ENCODE measurements at places on chromosomes 5 and 9. TPM values are rescaled to one million over a fixed set of nuclear protein-coding genes. Genes with fewer than 3 reads are reported as not detected.

DNA sequence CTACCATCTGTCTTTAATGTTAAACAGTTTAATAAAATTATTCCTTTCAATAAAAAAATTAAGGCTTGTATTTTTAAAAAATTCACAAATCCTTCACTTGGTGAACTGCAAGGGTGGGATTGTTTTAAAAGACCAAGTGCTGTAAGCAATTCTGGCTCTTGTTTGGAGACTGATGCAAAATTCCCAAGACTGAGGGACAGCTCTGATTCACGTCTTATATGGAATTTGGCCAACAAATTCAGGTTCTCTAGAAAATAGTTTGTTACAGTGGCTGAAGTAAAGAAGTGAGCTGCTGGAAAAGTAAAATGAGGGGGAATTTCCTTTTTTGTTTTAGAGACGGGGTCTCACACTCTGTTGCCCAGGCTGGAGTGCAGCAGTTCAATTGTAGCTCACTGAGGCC lies 58.3 kb downstream of the PRELID2 start:
- DNase-seq, result no peak

DNA sequence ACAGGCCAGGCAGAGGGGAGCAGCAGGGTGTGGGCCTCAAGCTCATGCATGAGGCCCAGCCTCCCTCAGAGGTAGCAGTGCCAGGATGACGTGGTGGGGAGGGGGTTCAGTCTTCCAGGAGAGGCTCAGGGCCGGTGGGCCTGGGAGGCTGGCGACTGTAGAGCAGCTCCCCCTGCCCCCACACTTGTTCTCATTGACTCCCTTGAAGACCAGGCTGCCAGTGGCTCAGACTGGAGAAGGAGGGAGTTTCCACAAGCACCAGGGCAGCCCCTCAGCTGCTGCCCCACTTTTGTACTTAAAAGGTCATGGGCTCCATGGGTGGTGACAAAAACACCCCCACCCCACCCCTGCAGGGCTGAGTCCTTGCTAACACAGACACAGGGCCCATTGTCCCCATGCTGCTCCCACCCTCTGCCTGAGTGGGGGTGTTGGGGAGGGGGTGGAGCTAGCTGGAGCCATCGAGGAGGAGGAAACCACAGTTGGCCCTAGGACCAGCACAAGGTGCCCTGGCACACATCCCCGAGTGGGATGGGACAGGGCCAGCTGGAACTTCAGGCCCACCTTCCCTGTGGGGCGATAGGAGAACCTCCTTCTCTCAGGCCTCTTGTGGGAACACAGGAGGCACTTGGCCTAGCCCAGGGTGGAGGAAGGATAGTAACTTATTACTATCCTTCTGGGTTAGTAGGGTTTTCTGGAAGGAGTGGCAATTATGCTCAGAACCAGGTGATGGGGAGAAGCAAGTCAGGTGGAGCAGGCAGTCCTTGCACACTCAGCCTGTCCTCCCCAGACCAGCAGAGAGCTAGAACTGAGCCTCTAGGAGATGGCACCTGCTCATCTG lies 10.7 kb downstream of the PDLIM4 start:
- DNase-seq, result no peak

GRCh38 chr9:2859776-2860379 lies 16.0 kb upstream of the PUM3 start:
- DNase-seq, result peak; percentile 88

GRCh38 chr9:121538221-121538620 lies 38.6 kb upstream of the GGTA1 start:
- DNase-seq, result no peak

DNA sequence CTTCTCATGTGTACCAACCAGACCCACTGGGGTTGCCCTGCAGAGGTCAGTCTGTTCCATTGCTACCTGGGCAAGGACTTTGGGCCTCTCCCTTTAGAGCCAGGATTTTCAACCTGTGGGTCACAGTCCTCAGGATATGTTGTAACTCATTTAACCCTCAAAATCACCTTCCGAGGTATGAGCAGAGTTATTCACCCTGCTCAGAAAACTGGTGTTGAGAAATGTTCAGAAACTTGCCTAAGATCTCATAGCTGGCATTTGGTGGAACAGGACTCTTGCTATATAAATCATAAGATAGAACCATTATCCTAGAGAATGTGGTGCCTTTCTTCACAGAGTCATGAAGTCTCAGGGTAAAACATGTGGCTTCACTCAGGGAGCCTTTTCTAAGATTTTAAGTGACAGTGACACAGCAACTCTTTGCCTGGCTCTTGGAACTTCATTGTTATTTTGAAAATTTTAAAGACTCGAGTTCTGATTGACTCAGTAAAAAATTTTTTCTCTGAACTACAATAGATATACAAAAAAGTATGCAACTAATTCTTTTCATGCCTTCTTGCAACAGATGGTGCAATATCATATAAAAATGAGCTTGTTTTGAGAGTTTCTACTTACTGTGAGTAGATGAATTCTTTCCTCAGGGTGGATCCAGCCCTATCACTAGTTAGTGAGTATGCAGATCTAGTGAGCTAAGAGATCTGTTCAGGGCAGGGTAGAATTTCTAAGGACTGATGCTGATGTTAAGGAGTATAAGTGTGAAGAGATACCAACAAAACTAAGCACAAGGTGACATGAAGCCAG lies 29.5 kb downstream of the CAST start:
- no peak for DNase-seq

DNA sequence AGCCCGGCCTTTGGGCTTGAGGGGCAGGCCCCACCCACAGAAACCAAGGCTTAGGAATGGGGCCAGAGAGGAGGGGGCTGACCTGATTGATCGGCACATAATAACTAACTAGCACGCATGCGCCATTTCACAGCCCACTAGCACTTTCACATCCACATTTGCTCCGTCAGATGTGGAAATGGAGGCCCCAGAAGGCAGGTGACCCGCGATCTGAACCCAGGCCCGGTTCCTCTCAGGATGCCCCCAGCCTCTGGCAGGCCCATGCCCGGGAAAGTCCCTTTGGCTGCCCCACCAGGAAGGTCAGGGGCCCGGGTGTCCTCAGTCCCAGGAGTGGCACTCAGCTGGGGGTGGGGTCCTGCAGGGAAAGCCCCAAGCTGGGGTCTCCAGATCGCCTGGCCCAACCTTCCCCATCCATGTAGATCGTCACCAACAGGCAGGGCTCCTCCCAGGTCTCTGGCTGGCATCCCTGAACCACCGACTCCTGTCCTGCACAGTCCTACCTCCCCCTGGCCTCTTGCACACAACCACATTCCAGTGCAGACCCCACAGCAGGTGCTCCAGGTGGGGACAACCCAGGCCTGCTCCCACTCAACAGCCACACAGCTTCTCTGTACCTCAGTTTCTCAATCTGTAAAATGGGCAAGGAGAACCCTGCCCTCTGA lies 46.7 kb downstream of the VAV2 start:
- DNase-seq, result no peak

DNA sequence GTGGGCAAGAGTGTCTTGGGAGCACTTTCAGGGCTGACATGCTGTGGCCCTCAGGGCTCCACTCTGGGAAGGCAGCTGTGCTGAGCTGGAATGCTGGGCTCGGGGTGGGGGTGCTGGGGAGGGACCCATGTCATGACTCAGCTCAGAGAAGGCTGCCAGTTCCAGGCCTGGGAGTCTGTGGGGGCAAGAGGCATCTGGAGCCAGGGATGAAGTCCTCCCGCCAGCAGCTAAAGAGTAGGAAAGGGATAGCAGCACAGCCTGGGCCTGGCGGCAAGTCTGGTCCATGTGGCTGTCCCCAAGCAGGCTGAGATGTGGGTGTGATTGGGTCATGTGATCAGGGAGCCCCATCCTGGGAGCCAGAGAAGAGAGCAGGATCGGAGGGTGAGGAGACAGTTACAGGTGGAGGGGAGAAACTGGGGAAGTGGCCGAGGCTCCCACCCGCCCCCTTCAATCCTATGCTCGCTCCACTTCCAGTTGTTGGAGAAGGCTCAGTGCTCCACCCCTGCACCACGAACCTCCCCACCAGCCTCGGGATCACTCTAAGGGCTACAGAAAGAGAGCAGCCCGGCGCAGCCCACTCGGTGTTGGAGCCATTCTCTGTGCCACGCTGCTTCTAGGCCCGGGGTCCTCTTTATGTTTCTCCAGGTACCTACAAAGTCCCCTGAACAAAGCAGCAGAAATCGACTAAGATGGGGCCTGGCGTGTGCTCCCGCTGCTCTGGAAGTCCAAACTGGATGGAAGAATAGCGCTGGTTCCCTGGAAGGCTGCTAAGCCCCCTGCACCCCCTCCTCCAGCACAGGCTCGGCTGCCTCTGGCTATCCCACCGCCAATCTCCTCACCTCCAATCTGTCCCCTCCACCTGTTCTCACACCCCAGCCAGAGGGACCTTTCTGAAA lies 12.0 kb downstream of the PDGFRB start:
- peak; percentile 69 for DNase-seq

DNA sequence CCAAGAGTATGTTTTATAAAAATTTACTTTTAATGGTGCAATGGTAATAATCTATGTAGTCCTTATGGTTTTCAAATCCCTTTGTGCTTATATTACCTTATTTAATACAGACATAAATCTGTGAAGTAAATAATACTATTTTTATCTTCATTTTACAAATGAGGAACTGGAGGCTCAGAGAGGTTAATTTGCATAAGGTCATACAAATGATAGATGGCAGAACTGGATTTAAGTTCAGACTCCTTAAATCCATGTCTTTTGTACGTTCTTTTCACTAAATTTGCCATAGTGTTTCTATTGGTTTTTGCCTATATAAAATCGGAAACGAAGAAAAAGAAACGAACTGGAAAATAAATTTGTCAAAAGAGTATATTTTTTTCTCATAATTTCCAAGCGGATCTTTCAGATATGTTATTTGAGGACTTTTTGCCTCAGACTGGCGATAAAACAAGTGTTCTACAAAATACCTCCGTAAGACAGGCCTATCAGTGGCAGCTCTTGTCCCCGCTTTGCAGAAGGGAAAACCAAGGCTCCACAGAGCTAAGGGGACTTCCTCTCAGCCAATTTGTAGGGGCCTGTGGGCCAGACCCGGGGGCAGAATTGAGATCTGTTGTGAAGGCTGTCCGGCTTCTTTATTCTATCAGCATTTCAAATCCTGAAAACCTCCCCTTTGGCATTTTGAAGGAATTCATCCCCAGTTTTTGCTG lies 1.1 kb upstream of the TNFAIP8 start:
- no peak for DNase-seq

GRCh38 chr5:76457674-76458485 lies 54.8 kb downstream of the IQGAP2 start:
- no peak for DNase-seq

GRCh38 chr5:40734986-40735385 lies 20.8 kb downstream of the TTC33 start:
- no peak for DNase-seq

DNA sequence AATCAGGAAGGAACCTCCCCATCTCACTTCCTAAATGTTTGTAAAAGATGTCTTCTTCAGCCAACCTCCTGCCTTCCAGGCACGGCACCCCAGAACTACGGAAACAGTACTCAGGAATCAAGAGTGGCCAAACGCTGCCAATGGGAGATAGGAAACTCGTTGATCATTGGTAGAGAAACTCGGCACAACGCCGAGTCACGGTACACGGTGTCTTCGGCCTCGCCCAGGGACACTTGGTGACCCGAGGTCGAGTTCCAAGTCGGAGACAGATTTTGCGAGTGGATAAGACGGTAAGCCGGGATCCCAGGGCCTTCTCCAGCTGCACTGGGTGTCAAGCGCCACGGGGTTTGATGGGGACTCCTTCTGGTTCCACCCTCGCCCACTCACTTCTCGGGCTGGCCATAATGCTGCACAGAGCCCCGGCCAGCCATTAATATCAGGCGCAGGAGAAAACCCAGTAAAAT lies 343 bp downstream of the KIAA0825 start:
- peak; percentile 89 for DNase-seq

GRCh38 chr9:80504601-80505230 lies 933.0 kb downstream of the TLE4 start:
- DNase-seq, result no peak

DNA sequence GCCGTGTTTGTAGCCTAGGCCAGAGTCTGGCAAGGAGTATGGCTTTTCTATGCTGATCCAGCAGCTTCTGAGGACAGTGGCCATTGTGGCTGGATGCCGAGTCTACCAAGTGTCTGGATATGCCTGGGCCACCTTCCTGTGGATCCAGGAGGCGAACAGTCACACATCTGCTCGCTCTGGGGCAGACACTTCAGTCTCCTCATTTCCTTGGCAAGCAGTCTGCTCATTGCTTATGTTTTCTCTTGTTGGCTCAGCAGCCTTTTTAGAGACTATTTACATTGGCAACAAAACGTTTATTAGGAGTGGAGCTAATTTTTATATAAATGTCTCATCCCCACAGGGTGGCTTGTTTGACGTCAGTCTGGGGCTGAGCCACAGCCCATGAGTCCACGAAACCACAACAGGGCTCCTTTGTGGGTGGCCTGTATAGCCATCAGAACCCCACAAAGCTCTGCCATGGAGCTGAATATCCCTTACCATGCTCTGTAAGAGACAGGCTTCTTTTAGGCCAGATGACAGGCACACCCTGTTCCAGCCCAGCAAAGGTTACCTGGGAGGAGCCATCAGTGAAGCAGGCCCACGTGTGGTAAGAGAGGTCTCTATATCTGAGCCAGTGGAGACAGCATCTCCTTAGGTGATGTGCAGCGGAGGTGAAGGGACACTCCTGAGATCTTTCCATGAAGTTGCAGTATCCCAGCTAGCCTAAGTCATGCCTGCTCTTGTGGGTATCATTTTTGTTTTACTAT lies 221.7 kb downstream of the DIRAS2 start:
- DNase-seq, result no peak

GRCh38 chr5:3276896-3277295 lies 318.7 kb upstream of the IRX1 start:
- peak; percentile 49 for DNase-seq

- DNase-seq, result no peak
Observed at GRCh38 chr5:68722357-68722756, 371.5 kb upstream of the SLC30A5 start.

- no peak for DNase-seq
Observed at GRCh38 chr5:124519396-124519795, 227.0 kb downstream of the ZNF608 start.

DNA sequence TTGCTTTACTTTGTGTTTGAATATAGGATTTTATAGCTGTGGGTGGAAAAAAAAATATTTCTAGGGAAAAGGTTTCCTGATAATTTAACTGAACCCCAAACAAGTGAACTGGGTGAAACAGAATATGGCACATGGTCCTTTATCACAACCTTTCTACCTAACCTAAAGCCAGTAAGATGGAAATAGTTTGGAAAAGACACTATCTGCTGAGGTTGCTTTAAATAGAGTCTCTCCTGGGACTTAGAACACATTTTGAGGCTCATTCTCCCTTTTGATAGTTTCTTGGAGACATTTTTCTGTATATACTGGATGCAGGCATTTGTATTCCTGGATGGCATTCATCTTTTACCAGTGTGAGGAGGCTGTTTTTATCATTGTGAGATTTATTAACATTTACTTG lies 39.4 kb downstream of the BASP1 start:
- DNase-seq, result no peak

DNA sequence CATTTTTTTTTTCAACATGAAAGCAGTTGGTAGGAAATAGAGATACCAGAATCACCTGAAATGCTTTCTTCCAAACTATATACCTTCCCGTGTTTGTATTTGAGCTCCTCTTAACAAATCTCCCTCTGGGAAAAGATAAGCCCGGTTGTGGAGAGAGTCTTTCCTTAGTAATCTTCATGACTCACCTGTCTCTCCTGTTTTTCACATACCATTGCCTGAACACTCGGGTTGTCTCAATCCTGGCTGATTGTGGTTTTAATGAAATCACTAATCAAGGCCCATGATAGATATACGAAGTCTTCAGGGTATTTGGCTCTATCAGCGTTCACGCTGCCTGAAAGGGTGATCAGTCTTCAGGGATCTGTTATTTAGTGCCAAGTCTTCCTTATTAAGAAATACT lies 136.7 kb downstream of the MAN2A1 start:
- DNase-seq, result no peak

ALDOB gene
- 1.9 TPM for polyA plus RNA-seq

CER1 gene
- polyA plus RNA-seq, result not detected

PCDHGC3 gene
- polyA plus RNA-seq, result 61.1 TPM

PNPLA7 gene
- polyA plus RNA-seq, result 4.2 TPM

CEL gene
- polyA plus RNA-seq, result 2.1 TPM

PCAT7 gene
- polyA plus RNA-seq, result 9.2 TPM

ENHO gene
- polyA plus RNA-seq, result 25.7 TPM
